CD4-positive, CD25-positive, alpha-beta regulatory T cell (primary cell): ENCODE measurements at places on chromosomes 1 and 21.

DNA sequence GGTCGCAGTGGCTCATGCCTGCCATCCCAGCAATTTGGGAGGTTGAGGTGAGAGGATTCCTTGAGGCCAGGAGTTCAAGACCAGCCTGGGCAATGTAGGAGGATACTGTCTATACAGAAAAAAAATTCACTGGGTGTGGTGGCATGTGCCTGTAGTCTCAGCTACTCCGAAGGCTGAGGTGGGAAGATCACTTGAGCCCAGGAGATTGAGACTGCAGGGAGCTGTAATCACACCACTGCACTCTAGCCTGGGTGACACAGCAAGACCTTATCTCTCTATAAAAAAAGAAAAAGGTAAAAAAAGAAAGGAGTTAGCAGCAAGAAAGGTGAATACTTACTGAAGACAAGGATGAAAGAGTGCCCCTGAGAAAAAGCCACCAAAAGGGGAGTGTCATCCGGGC is 23.7 kb upstream of the BCL10 start:
- no peak for DNase-seq

DNA sequence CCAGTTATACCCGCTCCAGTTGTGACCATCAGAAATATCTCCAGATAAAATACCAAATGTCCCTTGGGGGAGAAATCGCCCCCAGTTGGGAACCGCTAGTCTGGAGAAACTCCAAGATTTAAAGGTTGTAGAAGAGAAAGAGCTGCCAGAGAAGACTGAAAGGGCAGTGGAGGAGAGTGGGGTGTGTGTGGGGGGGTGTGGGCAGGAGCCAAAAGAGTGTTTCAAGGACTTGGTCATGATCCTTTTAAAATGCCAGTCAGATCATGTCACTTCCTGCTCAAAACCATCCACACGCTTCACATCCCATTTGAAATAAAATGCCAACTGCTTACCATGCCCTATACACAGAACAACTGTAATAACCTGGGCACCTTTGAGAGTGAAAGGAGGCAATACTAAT is 3.4 kb upstream of the HEYL start:
- no peak for DNase-seq

DNA sequence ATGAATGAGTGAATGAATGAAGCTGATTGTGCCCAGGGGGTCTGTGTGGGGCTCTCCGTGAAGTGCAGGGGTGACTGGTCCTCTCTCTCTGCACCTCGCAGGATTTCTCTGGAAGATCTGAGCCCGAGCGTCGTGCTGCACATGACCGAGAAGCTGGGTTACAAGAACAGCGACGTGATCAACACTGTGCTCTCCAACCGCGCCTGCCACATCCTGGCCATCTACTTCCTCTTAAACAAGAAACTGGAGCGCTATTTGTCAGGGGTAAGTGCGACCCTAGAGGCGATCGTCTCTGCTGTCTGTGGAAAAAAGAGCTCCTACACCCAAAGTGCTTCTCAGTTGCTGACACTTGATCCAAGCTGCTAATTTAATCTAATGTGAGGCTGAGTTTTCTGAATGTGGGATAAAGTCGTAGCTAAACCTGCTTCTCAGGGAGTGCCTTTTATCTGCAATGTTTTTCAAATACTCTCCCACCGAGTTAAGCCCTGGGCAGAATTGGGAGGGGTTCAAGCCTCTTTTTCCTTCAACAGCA is 101.7 kb downstream of the HUNK start:
- DNase-seq = no peak

- DNase-seq = no peak
Observed at GRCh38 chr1:45922374-45922773, 119.0 kb downstream of the MAST2 start.

DNA sequence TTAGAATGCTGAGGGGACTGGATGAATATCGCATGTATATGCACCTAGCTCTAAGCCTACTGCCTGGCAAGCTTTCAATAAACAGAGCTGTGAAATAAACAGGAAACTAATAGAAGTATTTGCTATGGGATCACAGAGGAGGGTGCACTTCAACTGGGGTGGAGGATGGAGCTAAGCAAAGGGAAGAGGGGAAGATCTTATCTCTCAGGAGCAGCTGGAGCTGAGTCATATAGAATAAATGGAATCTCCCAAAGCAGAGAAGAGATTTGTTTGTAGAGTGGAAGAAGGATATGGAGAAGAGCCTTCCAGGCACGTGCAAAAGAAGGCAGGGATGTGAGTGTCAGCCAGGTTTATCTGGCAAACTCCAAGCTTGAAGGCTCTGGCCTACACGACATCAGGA is 17.0 kb upstream of the KCNA10 start:
- DNase-seq = no peak

DNA sequence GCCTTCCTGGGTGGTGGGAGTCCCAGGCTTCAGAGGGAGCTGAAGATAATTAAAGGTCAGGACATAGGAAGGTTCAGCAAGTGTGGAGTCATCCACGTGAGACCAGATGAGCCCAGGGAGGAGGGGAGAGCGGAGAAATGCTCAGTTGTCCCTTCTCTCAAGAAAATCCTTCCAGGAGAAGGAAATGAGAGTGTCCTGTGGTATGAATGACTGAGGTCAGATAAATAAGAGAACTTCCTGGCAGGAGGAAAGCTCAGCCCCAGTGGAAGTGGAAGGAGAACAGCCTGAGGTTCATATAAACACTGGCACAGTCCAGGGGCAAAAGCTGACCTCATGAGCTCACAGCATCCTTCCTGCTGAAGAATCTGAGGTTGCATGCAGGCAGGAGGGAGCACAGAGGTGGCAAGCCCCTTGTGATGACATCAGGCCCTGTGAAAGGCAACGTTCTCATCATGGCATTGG is 97.6 kb downstream of the NAV1 start:
- no peak for DNase-seq

DNA sequence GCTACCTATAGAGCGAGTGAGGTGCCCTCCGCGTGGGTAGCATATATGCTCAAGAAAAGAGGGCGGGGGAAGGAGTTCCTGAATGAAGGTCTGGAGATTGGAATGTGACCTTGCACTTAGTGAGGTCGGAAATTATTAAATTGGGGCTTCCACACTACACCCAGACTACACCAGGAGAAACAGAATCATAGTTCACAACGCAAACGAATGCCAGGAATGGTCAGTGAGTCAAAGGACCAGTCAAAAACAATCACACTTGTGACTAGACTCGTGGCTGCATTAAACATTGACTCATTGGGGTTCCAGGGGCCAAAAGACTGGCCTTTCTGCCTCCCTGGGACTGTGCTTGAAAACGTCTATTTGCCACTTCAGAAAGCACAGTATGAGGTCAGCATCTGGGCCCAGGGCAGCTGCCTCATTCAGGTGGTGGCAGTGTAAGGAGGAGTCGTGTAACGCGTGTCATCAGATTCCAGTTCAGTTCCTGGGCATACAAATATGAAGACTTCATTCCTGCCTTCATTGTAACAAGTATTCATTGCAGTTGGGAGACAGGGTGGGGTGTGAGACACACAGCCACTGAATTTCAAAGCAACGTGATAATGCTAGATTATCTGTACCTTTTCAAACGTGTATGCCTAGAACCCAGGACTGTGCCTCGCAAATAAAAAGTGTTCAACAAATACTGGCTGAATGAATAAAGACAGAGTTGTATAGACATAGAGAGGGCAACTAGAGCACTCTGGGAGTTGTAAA is at the start of gene YOD1:
YOD1 (minus strand) TSS at position 18 of the 753 bp plus-strand sequence. CDS start 178 bp downstream, outside the sequence.
- no peak for DNase-seq

DNA sequence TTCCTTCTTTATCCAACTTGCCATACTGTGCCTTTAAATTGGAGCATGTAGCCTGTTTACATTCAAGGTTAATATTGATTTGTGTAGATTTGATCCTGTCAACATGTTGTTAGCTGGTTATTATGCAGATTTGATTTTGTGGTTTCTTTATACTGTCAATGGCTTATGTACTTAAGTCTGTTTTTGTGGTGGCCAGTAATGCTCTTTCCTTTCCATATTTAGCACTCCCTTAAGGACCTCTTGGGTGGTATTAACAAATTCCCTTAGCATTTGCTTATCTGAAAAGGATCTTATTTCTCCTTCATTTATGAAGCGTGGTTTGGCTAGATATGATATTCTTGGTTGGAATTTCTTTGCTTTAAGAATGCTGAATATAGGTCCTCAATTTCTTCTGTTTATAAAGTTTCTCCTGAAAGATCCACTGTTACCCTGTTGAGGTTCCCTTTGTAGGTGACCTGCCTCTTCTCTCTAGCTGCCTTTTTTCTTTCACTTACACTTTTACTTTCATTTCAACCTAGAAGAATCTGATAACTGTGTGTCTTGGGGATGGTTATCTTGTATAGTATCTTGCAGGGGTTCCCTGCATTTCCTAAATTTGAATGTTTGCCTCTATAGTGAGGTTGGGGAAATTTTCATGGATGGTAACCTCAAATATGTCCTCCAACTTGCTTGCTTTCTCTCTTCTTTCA is 86.9 kb upstream of the NEGR1 start:
- DNase-seq = no peak

- DNase-seq = no peak
Observed at GRCh38 chr21:38609580-38609979, 111.3 kb upstream of the ERG start.

DNA sequence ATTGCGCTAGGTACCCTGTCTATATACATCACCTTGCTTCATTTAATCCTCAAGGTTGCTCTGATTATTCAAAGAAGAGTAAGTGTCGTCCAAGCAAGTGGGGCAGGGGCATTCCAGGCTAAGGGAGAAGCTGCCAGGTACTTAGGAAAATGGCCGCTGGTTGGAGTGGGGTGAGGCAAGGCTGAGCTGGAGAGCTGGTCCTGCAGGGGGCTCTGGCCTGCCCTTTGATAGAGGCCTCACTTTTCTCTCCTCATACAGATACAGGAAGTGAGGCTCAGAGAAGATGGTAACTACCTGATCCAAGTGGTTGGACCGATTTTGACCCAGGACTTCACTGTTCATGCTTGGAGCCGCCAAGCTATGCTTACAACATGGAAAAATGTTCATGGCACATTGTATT is 86.9 kb upstream of the ZBTB40 start:
- no peak for DNase-seq

DNA sequence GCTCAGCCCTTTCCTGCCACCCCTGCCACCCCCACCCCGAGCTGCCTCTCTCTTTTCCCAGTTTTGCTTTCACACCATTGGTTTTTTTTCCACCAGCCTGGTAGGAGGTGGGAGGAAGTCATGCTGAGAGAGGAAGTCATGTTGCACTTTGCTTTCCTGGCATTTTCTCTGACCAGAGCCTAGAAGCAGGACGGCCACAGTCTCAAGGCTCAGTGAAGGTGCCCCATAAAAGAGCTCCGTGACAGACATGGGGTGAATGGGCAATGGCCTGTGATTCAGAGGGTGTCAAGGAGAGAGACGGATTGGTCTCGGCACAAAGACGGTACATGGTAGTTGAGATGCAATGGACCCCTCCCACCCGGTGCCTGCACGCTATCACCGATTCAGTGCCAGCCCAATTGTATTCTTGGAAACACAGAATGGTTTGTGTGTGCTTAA is 42.1 kb upstream of the DMRTB1 start:
- no peak for DNase-seq

DNA sequence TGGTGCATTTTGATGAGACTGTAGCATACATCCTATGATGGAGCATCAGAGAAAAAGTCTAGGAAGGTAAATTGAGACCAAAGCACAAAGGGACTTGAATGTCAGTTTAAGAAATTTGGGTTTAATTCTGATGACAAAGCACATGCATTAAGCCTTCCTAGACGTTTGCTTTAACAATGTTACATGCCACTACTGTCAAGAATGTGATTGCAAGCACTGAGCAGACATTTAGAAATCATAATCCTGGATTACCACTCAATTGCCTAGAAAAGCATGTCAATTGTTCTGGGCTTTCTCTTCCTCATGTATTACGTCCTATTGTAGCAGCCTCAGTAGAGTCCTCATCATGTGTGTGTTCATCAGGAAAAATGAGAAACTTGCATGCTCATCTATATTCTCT is 117.1 kb downstream of the ZNF281 start:
- no peak for DNase-seq

GRCh38 chr1:74478979-74479378 is 33.4 kb downstream of the LRRC53 start:
- DNase-seq = no peak

- DNase-seq = no peak
Observed at GRCh38 chr1:118960026-118960561, 28.0 kb downstream of the TBX15 start.

- no peak for DNase-seq
Observed at GRCh38 chr1:36133484-36133883, 8.5 kb upstream of the COL8A2 start.

- DNase-seq = no peak
Observed at GRCh38 chr21:29155118-29155932, 24.9 kb downstream of the MAP3K7CL start.

- DNase-seq = no peak
Observed at GRCh38 chr1:119773711-119774241, 5.1 kb upstream of the HMGCS2 start.

- no peak for DNase-seq
Observed at GRCh38 chr21:34728479-34728878, 59.7 kb downstream of the CLIC6 start.
